Mesenteric fat pad (tissue), 1 donor: ENCODE measurements at places on chromosomes 16 and 17. TPM values are rescaled to one million over a fixed set of nuclear protein-coding genes. Genes with fewer than 3 reads are reported as not detected.

The KRT31 gene
- total RNA-seq: not detected

The BRICD5 gene
- total RNA-seq: 2.9 TPM

The KRT40 gene
- total RNA-seq: not detected

The KRTAP2-1 gene
- not detected for total RNA-seq
